Central memory CD4-positive, alpha-beta T cell (primary cell): ENCODE measurements at places on chromosomes 13 and 19.
A peak's percentile ranks its signal among the peaks of the same experiment; 100 is the strongest.

- no peak for DNase-seq
Measured at GRCh38 chr19:47493378-47494210, 9.6 kb upstream of the KPTN start.

- no peak for DNase-seq
Measured at GRCh38 chr19:18850471-18851375, 19.0 kb downstream of the UPF1 start.

DNA sequence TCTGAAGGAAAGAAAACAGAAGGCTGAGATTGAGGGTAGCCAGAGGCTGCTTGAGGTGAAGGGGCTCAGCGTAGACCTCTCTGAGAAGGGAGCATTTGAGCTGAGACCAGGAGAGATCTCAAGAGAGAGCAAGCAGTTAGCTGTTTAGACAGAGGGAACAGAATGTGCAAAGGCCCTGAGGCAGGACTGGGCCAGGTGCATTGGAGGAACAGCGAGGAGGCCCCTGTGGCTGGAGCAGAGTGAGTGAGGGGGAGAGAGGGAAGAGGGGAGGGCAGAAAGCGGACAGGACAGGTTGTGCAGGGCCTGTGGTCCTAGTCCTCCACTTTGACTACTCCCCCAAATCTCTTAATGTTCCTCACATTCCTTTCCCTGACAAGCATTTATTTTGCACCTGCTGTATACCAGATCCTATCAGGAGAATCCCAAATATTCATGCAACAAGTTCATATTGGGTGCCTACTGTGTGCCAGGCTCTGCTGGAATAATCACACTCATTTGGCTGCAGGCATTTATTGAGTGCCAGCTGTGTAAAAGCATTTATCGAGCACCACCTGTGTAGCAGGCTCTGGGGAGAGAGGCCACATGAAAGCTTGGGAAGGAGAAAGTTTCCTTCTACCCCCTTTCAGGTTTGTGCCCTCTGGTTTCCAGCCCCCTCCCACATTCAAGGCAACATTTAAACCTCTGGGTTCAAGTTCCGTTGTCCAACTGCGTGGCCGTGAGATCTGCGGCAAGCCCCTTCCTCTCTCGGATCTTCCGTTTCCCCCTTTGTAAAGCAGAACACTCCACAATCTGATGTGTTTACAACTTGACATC lies 36.5 kb downstream of the NFIC start:
- DNase-seq, result no peak

GRCh38 chr19:42228641-42229040 lies 8.5 kb downstream of the ZNF526 start:
- DNase-seq, result no peak

DNA sequence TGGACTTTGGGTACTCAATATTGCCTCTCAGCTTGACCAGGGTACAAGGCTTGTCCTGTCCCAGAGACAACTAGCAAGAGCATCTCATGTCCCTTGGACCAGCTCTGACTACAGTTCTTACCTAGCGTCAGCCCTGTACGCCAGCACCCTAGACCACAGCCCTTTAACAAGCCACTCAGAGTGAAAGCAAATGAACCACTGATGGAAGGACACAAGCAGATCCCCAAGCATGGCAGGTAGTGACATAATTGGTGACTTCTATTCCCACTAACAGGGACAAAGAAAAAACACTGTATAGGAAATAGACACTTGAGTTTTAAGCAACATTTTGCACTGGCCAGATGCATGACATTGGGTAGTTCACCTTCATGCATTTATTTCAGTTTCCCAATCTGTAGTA lies 8.8 kb upstream of the LRCH1 start:
- DNase-seq, result no peak

DNA sequence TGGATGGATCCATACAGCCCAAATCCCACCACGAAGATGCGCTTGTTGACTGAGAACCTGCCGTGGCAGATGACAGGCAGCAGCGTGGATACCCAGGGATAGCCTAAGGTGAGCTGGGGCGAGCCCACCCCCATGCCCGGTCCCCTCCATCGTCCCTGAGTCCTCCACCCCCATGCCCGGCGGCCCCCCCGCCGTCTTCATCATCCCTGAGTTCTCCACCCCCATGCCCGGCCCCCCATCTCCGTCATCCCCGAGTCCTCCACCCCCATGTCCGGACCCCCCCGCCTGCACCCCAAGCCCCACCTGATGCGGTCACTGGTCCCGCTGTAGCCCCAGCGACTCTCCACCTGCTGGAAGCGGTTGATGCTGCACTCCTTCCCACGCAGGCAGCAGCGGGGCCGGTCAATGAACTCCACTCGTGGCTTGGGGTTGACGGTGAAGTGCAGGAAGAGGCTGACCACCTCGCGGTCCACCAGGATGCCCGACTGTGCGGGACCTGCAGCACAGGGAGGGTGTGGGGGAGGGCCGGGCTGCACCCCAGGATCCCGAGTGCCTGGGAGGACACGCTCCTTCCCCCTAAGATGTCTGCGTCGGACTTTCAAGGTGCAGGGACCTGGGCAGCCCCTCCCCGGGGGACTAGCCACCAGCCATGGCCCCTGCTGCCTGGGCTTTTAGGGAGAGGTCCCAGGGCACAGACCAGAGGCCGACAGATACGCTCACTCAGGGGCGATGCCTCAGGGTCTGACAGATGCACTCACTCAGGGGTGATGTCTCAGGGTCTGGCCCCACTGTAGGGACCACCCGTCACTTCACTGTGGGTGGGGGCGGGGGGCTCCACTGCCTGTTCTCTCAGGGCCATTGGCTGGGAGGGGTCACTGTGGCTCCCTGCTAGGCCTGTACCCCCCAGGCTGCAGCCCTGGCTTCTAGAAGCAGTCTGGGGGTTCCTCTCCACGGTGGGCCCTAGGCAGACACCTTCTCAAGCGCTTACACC lies 28.0 kb downstream of the BTBD2 start:
- no peak for DNase-seq

- DNase-seq, result no peak
Measured at GRCh38 chr19:6216996-6217751, 62.6 kb downstream of the MLLT1 start.

GRCh38 chr19:13282486-13283065 lies 132.4 kb downstream of the IER2 start:
- DNase-seq, result no peak

GRCh38 chr19:50043967-50044366 lies 18.2 kb downstream of the ZNF473 start:
- no peak for DNase-seq

- DNase-seq, result no peak
Measured at GRCh38 chr13:77696879-77697216, 639 bp upstream of the SLAIN1 start.

GRCh38 chr13:67299072-67299635 lies 69.0 kb upstream of the PCDH9 start:
- no peak for DNase-seq

- DNase-seq, result no peak
Measured at GRCh38 chr13:67148161-67148571, 82.0 kb downstream of the PCDH9 start.

GRCh38 chr13:67515895-67516294 lies 285.8 kb upstream of the PCDH9 start:
- DNase-seq, result no peak

GRCh38 chr19:43739439-43740235 lies 15.1 kb downstream of the SMG9 start:
- DNase-seq, result no peak

- no peak for DNase-seq
Measured at GRCh38 chr13:82136880-82137279, 1745.4 kb downstream of the SLITRK1 start.

- DNase-seq, result no peak
Measured at GRCh38 chr13:50268500-50268899, 253.3 kb downstream of the KCNRG start.

DNA sequence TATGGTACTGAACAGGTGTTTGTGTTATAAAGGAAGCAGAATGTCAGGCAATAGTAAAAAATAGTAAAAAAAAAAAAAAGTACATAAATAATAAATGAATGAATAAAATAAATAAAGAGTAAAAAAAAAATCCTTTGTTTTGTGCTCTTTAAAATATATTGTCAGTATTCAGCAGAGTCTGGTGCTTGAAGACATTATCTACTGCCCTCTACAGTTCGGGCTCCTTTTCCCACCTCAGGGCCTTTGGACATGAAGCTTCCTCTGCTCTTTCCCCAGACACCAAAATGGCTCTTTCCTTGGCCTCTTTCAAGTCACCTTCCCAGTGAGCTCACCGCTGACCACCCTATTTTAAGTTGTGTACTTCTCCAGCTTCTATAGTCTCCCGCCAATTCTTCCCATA lies 137.5 kb downstream of the TNFRSF19 start:
- no peak for DNase-seq

DNA sequence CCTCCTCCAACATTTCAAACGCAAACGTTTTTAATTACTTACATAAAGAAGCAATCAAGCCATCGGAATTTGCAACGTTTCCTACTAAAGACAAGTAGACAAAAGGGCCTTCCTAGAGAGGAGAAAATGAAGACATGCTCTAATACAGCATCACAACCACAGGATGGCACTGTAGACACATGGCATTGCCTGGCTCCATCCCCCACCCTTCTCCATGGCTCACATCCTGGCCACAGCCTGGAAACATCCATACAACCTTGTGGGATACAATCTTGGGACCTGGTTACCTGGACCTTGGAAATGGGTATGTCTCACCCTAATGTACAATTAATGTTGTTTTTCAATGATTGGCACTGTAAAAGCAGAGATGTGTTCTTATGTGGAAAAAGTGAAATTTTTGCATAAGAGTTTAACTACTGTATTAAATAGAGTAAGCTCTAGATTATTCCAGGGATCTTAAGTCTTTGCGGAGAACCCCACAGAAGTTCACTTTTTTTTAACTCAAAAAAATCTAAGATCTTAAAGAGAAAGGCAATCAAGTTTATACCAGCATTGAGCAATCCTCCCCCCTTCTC lies 21.5 kb downstream of the EBPL start:
- DNase-seq, result no peak

DNA sequence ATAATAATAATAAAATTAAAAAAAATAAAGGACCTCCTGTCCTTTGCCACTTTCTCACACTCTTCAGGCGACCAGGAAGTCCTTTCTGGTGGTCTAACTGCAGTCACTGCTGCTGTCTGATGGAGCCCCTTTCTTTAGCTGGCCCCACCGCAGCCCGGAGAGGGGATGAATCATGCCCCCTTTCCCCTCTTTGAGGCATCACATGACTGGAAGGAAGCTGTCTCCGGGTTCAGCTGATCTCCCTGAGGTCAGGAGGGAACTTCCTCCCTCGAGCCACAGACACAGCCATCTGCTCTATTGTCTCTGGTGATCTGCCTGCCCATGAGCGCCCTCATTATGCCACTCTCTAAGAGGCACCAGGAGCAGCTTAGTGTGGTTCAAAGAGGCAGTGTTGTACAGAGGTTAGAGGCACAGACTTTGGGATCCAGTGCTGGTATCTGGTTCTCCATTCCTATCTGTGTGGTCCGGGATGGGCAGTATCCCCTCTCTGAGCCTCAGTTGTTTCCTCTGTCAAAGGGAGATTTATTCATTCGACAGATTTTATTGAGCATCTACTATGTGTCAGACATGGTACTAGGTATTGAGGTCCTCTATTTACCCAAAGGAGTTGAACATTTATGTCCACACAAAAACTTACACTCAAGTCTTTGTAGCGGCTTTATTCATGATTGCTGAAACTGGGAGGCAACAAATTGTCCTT lies 30.0 kb downstream of the VAV1 start:
- DNase-seq, result peak; percentile 51
